ENCODE measurements at places on chromosomes 7 and 10. TPM values are rescaled to one million over a fixed set of nuclear protein-coding genes. Genes with fewer than 3 reads are reported as not detected.

DNA sequence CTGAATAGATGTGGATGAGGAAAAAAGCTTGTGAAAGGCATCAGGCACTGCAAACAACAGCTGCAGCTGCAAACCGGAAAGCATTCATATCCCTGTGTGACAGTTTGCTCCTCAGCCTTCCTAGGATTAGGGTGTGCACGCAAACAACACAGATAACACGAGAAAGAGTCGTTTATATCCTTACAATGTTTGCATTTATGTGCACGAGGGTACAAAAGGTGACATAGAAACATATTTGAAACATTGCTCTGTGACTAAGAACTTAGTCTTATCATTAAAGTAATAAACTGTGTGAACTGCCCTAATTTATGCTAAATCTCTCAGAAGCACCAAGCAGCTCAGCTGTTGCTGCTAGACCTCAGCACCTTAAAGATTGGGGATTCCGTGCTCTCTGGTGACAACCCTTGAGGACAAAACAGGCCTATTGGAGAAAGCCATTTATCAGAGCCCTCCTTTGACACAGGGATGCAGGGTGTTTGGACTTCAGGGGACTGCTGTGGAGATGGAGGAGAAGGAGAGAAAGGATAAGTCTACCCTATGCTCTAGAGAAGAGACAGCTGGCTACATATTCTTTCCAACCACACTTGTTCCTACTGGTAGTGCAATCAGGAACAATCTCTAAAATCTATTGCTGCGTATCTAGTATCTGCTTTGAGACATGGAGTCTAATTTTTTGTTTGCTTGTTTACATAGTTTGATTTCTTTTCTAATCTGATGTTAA, 176.2 kb downstream of the GNAT3 start:
- DNase-seq: no peak

GRCh38 chr10:100146875-100147650, 38.8 kb downstream of the ERLIN1 start:
- no peak for DNase-seq

- DNase-seq: no peak
These were observed 10.7 kb downstream of the GRK5 start for GRCh38 chr10:119217991-119218490.

- no peak for DNase-seq
These were observed 44.1 kb downstream of the HGF start for GRCh38 chr7:81725812-81726127.

DNA sequence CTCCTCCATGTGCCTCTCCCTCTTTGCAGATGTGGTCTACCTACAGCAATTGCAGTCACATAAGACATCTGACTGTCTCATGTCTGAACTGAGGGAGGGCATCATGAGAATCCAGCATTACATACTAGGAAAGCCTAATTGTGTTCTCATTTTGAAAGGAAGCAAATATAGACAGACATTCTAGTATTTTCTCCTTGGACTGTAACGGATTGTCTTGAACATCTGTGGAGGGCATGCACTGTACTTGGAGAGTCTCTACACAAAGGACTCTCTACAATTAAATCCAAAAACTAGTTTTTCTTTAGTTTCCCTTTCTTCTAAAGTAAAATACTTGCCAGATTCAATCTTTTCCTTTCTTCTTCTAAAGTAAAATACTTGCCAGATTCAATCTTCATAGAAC, 34.7 kb upstream of the TRIL start:
- no peak for DNase-seq

- DNase-seq: no peak
These were observed 909.7 kb downstream of the DNAJB9 start for GRCh38 chr7:109479388-109479787.

DNA sequence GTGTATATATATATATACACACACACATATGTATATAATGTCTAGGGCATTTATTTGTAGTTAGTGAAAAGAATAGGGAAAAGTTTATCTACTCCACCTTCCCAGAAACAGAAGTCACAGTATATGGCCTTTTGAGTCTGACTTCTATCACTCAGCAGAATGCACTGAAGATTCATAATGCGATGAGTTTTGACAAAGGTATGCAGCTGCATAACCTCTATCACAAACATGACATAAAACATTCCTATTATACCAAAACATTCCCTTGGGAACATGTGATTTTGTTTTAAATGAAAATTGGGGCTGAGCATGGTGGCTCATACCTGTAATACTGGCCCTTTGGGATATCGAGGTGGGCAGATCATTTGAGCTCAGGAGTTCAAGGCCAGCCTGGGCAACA, 137.3 kb upstream of the EEPD1 start:
- peak; percentile 18 for DNase-seq

GRCh38 chr10:18438361-18439126, 212.8 kb downstream of the NSUN6 start:
- DNase-seq: no peak

DNA sequence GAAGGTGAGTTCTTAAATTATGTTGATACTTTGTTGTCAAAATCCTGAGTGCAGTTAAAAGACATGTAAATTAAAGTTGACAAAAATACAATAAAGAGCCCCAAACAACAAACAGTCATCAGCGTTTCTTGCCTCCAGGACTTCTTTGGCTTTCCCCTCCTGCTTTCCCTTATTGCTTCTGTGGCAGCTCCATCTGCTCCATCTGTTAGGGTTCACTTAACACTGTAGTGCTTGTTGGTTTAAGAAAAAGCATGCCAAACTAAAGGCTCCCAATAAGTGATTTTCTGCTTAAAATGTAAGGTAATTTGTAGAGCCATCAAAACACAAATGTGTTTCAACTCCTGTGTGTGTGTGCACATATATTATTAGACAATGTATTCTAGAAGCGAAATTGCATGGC, 254.3 kb upstream of the GNAI1 start:
- no peak for DNase-seq

- DNase-seq: no peak
These were observed 20.6 kb downstream of the RGR start for GRCh38 chr10:84265418-84265817.

- DNase-seq: peak; percentile 58
These were observed 1.4 kb downstream of the TRA2A start for GRCh38 chr7:23530405-23530804.

DNA sequence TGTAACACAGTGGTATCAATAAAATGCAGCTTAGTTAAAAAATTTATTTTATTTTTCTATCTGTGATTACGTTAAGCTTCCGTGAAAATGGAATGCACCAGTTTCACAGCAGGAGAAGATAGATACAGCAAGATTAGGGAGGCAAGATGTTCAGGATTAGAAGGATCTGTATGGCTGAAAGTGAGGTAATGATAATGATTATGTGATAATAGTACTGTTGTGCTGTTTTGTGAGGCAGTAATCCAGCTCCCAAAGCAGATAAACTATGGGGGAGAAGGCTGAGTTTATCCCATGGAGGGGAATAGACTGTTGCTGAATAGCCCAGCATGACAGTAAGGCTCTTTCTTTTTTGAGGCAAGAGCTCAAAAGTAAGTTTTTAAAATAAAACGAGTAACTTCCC, 216.1 kb upstream of the PRPS1L1 start:
- no peak for DNase-seq

DNA sequence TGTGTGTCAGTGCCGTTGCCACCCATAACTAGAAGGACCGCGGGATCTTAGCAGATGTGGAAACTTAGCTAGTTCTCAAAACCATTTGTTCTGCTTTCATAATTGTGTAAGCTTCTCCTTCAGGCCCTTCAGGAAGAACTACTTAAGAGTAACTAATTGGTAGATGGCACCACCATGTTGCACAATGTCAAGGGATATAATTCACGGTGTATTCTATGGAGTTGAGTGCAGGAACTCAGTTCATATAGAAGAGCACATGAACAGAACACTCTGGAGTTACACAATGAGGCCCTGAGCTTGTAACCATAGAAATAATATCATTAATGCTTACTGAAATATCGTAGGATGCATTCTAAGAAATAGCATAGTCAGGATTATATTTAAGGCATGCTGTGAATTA, 126.5 kb upstream of the GAD2 start:
- no peak for DNase-seq

DNA sequence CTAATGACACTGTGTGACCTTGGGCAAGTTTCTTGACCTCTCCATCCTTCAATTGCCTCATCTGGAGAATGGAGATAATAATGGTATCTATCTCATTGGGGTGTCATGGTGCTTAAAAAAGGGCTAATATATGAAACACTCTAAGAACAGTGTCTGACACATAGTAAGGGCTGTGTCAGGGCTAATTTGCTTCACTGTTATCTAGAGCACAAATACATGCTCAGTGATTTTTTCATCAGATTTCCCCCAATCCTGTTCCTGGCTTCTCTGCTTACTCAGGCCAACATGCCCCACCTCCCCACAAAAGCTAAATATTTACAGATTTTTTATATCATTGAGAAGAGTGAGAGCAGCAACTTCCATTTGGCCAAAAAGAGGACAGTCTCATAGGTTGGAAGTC, 20.6 kb downstream of the WIPF3 start:
- DNase-seq: no peak

DNA sequence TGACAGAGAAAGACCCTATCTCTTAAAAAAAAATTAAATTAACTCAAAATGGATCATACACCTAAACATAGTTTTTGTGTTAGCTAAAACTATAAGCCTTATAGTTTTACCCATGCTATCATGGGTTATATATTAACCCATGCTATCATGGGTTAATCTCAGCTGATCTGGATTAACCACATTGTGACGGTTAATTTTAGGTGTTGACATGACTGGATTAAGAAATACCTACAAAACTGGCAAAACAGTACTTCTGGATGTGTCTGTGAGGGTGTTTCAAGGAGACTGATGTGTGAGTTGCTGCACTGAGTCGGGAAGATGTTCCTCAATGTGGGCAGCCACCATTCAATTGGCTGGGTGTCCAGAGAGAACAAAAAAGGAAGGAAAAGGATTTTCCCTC, 44.3 kb upstream of the FXYD4 start:
- no peak for DNase-seq

Gene OPN1SW
- not detected for polyA plus RNA-seq

Gene PRSS37
- not detected for polyA plus RNA-seq

Gene SEMA3A
- 6.9 TPM for polyA plus RNA-seq

Gene PRKAR2B
- polyA plus RNA-seq: not detected

Gene PUS7
- 14.1 TPM for polyA plus RNA-seq

Gene COL17A1
- 2,244 TPM for polyA plus RNA-seq

Data from mammary epithelial cell (primary cell).